ENCODE measurements at places on chromosomes 3 and 15. TPM values are rescaled to one million over a fixed set of nuclear protein-coding genes. Genes with fewer than 3 reads are reported as not detected.

DNA sequence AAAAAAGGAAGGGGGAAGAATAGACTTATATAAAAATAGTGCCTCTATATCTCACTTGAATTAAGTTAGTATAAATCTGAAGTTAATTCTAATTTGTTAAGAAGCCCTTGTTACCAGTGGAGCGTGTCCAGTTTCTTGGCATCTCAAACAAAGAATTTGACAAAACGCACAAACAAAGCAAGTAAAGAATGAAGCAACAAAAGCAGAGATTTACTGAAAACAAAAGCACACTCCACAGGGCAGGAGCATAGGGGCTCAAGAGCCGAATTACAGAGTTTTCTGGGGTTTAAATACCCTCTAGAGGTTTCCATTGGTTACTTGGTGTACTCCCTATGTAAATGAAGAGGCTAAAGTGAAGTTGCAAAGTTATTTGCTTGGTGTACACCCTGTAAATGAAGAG is 34.0 kb upstream of the GK5 start:
- no peak for DNase-seq

DNA sequence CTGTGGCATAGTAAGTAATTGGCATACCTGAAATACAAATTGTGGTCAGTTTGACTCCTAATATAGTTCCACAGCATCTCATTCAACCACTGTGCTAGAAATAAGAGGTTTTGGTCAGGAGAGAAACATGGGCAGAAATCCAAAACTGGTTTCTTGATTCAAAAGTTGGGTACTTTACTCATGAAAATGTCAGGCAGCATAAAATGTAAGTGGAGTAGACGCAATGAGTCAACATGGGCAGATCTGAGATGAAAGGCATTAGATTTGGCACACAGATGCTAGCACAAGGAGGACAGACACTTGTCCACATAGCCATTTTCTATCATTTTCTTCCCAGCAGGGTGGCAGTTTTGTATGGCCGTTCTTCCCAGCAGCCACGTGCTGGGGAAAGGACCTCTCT is 255.8 kb upstream of the CDIN1 start:
- no peak for DNase-seq

DNA sequence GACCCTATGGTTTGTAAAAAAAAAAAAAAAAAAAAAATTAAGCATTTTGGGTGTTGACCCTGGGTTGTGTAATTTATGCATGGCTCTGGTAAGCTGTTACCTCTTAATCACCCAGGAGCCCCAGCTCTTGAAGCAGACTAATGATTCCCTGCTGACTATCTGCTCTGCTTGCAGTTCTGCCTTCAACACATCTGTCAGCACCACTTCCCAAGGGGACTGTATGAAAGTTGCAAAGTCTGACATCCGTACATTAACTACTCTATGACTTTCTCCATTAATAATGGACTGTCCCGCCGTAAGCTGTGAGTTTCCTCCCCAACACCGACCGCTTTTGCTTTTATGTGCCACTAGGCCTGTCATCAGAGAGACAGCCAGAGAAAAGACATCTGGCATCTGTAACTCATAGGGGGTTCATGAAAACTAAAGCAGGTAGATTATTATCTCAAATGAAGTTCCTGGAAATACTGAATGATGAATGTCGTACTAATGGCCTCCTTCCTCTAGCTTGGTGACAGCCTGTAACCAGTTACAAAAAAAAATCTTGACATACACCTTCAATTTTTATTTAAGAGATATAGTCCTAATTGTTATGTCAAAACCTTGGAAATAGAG is 271.5 kb downstream of the IL5RA start:
- DNase-seq = no peak

DNA sequence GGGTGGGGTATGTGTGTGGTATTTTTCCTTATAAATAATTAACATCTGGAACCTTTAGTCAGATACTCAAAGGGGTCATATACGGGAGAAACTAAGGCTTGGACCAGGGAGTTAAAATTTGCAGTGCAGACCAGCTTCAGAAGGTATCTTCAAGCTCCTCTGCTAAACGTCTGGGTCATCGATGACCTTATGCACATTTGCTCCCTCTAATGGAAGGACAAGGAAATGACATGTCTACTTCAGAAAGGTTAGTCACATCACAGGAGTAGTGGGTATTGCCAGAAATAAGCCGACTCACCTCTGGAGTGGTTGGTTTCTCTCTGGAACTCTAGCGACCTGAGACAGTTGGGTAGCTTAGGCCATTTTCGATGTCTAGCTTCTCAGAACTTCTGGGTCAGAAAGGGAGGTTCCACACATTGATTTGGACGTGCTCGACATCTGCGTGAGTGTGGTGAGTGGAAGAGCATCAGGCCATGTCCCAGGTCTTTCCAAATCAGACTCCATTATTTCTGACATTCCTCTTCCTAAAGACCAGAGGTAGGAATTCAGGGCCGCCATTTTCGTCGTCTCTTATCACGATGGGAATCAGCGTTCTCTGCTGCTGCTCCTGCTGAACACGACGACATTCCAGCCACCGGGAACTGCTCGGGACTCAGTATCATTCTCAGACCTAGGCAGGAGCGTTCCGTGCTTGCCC is 31.8 kb upstream of the RASA2 start:
- no peak for DNase-seq

GRCh38 chr3:135440233-135440632 is 525.3 kb upstream of the PPP2R3A start:
- DNase-seq = no peak

DNA sequence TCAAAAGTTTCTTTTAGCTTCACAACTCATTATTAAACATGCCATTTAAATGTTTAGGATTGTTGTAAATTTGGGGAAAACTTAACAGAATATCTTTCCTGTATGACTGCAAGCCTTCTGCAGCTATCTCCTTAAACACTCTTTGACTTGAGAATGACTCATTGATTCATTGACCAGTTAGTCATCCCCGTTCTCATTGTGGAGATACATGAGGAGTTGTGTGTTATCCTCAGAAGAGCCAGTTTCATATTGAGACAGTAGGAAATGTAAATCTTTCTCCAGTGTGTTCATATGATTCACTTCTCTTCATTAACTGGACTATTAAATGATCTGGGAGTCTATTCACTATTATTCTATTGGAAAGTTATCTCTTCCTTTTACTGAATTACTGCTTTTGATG is 83.0 kb downstream of the CRYGS start:
- no peak for DNase-seq

- DNase-seq = no peak
Observed at GRCh38 chr3:75242012-75242735, 422.0 kb upstream of the FRG2C start.

DNA sequence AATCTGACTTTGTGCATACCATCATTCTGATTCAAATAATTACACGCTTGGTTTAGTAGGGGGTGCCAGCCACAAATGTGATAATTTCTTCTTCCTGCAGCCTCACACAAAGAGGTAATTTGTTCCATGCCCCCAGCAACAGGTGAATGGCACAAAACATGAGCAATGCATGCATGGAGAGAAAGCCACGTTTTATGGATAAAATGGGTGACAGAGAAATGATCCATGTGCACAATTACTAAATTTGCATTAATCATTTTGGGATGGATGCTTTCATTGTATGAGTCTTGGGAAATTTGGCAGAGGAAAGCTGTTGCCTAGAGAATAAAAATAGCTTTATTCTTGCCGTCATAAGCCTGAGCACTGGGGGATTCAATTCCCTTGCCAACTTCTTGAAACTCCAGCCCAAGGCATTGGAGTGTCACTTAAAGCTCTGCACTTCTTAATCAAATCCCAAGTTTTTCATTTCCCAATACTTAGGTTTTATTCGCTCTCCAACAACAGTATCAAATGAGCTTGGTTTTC is 411.6 kb downstream of the GBE1 start:
- no peak for DNase-seq

GRCh38 chr15:39597751-39598185 is 16.9 kb downstream of the THBS1 start:
- DNase-seq = no peak

DNA sequence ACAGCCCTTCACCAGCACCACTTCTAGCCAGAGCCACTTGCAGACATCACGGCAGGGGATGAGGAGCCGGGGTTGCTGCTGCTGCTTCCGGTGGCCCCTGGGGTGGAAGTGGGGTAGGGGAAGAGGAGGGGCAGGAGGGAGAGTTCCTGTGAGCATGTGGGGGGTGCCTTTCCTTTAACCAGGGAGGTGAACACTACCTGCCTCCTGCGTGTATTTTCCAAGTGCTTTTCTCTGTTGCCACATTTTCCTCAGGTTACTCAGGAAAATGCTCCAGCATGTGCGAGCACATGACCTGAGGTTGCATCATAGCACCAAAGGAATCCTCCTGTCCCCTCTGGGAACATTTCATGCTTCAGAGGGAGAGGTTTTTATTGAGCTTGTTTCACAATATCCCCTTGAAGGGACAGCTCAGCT is 12.2 kb upstream of the SACM1L start:
- DNase-seq = no peak

The GCNT3 gene
- not detected for total RNA-seq

The SV2B gene
- total RNA-seq = 0.14 TPM

The GOLGA8S gene
- total RNA-seq = 0.50 TPM

The SLC9C1 gene
- 0.69 TPM for total RNA-seq

The TRIM42 gene
- total RNA-seq = not detected

Measured in mesothelial cell of epicardium (in vitro differentiated cells).